Hematopoietic multipotent progenitor cell treated with erythropoietin and hydrocortisone succinate and interleukin-3 and kit ligand, for 6 days (in vitro differentiated cells): ENCODE measurements at places on chromosomes 5 and 9.

GRCh38 chr5:120252839-120253238 is 211.3 kb upstream of the PRR16 start:
- peak; percentile 9 for DNase-seq

GRCh38 chr5:142432369-142432863 is 107.6 kb upstream of the SPRY4 start:
- DNase-seq = peak; percentile 22

DNA sequence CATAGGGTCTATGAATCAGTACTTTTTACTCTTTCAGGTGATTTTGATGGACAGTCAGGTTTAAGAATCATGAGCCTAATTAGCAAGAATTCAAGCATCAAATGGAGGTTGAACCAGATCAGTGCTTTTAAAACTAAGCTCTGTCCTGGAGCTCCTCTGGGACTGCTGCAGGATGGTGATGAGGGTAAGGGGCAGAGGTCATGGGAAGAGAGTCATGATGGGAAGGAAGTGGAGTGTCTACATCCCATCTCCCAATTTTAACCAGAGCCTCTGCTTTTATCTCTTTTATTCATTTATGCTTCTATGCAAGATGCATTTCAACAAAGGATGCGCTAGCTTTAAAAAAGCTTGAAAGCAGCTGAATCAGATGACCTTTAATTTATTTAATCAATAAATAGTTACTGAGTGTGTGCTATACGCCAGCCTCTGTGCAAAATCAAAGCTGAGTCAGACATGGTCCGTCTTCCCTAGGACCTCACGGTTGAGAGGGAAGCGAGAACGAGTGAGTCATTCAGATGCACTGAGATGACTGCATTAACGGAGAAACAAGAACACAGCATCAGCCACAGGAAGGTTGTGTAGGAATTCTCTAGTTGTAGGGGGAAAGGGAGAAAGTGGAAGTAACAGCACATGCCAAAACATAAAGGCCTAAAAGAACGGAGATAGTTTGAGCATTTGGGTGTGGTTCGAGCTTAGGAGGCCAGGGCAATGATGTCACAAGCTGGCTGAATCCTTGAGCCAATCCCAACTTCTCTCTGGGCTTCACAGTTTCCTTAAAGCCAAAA is 441.6 kb upstream of the BRINP1 start:
- DNase-seq = no peak

- no peak for DNase-seq
Observed at GRCh38 chr5:6340100-6340499, 38.2 kb downstream of the MED10 start.

DNA sequence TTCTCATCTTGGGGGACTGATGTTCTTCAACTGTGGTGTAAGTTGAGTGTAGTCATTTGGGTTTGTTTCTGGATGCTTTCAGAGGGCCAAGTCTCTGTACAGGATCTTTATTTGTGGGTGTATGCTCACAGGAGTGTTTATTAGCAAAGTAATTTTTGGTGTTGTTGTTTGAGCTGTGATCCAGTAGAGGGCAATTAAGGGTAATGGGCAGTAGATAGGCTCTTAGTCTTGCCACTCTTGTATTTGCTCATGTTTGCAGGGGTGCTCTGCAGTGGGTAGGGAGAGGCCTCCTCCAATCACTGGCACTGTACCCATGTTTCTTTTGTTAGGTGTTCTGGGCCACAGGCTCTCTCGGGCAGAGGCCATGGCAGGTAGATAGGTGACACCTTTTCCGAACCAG is 45.9 kb upstream of the ITGA2 start:
- DNase-seq = peak; percentile 40

DNA sequence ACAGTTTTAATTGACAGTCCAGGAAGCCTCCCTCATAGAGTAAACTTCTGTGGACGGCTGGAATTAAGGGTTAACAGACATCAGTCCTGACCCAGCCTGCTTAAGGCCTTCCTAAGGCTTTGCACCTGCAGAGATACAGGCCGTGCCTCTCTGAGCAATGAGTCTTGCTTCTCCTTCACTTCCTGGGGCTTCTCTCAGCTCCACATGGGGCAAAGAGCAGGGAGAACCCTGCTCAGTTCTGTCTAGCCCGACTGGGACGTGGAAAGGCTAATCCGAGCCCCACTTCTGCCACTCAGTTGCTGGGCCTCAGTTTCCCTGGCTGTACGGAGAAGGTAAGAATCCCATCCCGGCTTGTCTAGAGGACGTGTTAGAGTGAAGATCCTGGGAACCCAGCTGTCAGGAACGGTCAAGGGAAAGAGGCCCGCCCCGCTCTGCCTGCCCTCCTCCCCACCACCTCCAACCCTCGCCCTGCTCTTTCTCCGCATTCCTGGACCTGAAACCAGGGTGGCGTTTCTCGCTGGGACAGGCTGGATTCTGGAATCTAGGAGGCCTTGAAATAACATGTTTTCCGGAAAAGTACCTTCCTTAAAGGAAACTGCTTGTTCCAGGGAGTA is 6.5 kb downstream of the SPAAR start:
- no peak for DNase-seq

DNA sequence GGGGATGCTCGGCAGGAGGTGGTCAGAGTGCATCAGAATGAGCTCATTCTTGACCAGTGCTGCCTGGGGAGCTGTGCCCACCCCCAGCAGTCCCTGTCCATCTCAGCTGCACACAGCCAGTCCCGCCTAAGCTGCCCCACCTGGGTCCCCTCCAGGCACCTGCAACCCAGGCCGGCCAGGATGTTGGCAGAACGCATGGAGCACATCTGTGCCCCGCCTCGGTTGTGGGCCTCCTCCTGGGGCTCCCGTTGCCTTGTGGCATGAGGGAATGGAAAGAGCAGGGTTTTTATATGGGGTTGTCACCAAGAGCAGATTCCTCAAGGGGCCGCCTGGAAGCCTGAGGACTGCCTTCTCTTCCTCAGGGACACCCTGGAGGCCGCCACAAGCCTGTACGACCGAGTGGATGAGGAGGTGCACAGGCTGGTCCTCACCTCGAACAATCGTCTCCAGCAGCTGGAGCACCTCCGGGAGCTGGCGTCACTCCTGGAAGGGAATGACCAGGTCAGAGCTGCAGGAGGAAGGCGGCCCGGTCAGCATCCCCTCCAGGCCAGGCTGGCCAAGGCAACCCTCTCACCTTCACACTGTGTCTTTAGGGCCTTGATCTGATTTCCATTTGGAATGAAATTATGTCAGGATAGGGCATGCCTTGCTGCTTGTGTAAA is 34.8 kb upstream of the LRRC14B start:
- no peak for DNase-seq

GRCh38 chr9:94042516-94043360 is 41.5 kb upstream of the PTPDC1 start:
- DNase-seq = no peak

GRCh38 chr5:1510151-1510561 is 13.6 kb downstream of the LPCAT1 start:
- no peak for DNase-seq

- DNase-seq = no peak
Observed at GRCh38 chr9:93633492-93634221, 57.3 kb downstream of the PHF2 start.

DNA sequence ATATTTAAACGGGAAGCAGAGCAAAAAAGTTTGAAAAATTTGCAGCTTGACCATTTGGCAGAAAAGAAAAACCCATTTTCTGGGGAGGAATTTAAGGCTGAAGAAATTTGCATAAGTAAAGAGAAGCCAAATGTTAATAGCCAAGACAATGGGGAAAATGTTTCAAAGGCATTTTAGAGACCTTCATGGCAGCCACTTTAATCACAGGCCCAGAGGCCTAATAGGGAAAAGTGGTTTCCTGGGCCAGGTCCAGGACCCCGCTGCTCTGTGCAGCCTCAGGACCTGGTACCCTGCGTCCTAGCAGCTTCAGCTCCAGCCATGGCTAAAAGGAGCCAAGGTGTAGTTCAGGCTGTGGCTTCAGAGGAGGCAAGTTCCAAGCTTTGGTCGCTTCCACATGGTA is 507.3 kb downstream of the SLCO4C1 start:
- DNase-seq = no peak

GRCh38 chr5:171806976-171807747 is 21.5 kb downstream of the SMIM23 start:
- no peak for DNase-seq

DNA sequence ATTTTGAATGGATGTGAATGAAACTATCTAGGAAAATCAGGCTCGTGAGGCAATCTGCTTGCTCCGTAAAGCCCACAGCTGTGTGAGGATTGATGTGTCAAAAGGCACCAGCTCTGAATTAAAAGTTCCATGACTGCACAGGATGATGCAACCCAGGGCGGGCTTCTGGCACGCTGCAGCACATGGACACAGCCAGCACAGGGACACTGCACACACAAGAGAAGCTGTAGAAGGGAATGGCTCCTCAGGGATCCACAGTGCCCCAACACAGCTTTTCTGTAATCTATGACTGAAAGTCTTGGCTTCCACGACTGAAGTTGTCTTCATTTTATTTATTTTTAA is 151.0 kb downstream of the GCNT1 start:
- DNase-seq = no peak

DNA sequence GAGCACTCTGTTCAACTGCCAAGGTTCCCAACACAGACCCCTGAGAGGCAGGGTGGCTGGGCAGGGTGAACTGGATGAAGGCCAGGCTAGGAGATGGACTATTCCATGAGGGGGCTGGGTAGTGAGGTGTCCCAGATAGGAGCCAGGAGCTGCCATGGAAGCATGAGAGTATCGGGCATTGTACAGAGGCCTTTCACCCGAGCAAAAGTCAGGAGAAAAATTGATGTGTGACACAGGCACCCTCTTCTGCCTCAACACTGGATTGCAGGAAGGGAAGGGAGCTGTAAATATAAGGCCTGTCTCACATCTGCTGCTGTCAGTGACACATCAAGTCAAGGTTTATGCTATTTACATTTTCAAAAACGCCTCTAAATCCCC is 74.6 kb downstream of the UBAP1 start:
- DNase-seq = peak; percentile 22

DNA sequence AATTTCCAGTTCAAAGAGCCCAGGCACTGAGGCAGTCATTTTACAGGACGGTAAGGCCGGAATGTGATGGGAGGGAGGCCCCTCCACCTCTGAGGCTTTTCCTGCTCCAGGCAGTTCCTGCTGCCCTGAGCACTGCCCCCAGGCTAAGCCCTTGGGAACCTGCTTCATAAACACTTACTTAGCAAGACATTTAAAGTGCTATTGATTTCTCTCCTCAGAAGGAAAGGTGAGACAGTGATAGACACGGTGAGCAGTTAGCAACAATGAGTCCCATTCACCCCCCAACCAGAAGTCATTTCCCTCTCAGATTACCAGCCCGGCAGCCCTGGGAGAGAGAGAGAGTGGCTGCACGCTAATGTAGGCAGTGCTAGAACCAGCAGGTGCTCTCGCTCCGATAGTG is 462.5 kb downstream of the SPOCK1 start:
- no peak for DNase-seq

DNA sequence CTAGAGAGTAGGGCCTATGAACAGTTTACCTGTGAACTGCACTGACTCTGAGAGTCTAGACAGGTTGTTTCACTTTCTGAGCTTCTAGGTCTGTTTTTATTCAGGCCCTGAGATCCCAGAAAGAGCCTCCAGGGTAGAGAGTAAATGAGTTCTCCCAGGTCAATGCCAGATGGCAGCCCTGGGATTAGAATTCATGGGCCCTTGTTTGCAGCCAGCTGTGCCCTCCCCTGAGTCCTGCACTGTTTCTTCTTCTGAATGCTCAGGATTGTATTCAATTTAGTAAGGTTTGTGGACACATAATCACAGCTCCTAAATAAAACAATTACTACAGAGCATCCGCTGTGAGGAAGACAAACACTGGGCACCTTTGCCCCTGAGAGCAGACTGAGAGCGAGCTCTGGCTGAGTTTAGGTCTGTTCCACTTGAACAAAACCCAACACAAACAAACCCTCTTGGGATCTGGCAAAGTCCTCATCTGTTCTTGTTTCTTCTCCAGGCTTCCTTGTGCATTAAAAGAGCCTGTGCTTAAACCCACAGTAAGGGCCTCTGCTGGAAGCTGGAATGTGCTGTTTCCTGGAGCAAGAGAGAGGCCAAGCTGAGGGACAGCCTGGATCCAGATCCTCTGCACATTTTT is 29.9 kb downstream of the FAM219A start:
- DNase-seq = no peak

- no peak for DNase-seq
Observed at GRCh38 chr5:97471951-97472350, 288.9 kb upstream of the RIOK2 start.

GRCh38 chr5:181088289-181088688 is 42.7 kb downstream of the OR2V1 start:
- peak; percentile 59 for DNase-seq

DNA sequence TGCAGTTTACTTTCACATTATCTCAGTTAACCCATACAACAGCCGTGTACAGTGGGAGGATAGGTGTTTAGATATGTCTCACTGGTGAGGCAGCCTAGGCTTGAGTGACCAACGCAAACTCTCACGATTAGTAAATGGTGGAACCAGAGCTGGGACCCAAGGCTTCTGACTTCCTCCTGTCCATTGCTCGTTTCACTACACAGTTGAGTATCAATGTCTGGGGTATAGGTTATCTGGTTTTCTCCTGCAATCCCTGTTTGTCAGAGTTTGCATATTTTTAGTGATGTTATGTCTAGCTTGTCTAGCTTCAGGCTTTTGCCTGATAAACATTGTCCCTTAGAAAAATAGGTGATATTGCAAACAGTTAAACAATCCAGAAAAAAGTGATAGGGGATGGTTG is 62.6 kb downstream of the NUP214 start:
- no peak for DNase-seq

DNA sequence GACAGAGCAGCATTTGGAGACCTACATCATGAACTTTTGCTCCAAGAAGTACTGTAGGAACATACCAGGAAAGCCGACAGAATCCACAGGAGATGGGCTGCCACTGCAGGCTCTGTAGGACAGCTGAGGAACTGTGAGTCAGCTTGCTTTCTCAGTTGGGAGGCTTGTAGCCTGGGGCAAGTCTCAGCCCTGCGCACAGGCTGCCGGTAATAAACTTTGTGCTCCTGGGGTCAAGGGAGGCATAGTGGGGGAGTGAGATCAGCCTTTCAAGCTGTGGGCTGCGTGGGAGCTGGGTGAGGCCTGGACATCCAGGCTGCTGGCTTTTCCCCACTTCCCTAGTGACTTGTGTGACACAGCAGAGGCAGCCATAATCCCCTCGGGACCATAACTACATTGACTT is 718.0 kb upstream of the CDH10 start:
- no peak for DNase-seq

- peak; percentile 10 for DNase-seq
Observed at GRCh38 chr5:74201334-74202081, 439.0 kb downstream of the ENC1 start.

GRCh38 chr5:27592231-27592630 is 553.8 kb upstream of the CDH9 start:
- DNase-seq = no peak
